Temporal lobe (tissue), 4 donors: ENCODE measurements at places on chromosomes 13 and 19. TPM values are rescaled to one million over a fixed set of nuclear protein-coding genes. Genes with fewer than 3 reads are reported as not detected.

Gene GRK1
- total RNA-seq: 1.2 TPM

Gene ZIM2
- total RNA-seq: 4.2 TPM

Gene CEBPA
- total RNA-seq: 1.2 TPM

Gene YIF1B
- total RNA-seq: 27.8 TPM

Gene ZNF414
- 4.7 TPM for total RNA-seq

Gene SIAH3
- total RNA-seq: 12.5 TPM

Gene ZNF417
- total RNA-seq: 34.7 TPM

Gene PDX1
- total RNA-seq: not detected

Gene PALM3
- total RNA-seq: 4.9 TPM

Gene CGB1
- total RNA-seq: not detected

Gene ZNF699
- 13.0 TPM for total RNA-seq
